Naive thymus-derived CD4-positive, alpha-beta T cell (primary cell): ENCODE measurements at places on chromosomes 7 and 10.

GRCh38 chr7:27647046-27647445, 15.6 kb downstream of the HIBADH start:
- no peak overlapping the region for H3K27ac ChIP-seq
- H3K4me1 ChIP-seq = no peaks in the 10 kb centered on the region
- no peaks in the 10 kb centered on the region for H3K27me3 ChIP-seq
- no peak overlapping the region for H3K4me3 ChIP-seq

DNA sequence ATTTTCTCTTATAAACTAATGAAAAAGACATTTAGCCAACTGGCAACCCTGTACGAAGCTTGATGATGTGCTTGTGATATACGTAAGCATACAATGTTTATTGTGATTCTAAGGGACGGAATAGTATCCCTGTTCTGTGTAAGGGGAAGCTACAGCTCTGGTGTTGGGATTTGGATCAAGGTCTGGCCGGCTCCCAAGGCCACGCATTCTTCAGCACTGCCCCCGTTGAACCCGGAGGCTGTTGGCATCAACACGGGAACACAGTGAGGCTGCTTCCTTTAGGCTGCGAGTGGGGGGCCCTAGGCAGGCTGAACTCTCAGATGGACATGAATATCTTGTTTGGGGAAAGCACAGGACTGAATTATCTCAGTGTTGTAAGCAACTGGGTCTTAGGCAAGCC, 180.6 kb downstream of the CAMK1D start:
- no peak overlapping the region for H3K27ac ChIP-seq
- no peaks in the 10 kb centered on the region for H3K27me3 ChIP-seq
- no peaks in the 10 kb centered on the region for H3K36me3 ChIP-seq

- no peaks in the 10 kb centered on the region for H3K4me1 ChIP-seq
- H3K4me3 ChIP-seq = no peak overlapping the region
- H3K36me3 ChIP-seq = no peaks in the 10 kb centered on the region
Observed at GRCh38 chr7:109996411-109996810, 1094.5 kb upstream of the LRRN3 start.

DNA sequence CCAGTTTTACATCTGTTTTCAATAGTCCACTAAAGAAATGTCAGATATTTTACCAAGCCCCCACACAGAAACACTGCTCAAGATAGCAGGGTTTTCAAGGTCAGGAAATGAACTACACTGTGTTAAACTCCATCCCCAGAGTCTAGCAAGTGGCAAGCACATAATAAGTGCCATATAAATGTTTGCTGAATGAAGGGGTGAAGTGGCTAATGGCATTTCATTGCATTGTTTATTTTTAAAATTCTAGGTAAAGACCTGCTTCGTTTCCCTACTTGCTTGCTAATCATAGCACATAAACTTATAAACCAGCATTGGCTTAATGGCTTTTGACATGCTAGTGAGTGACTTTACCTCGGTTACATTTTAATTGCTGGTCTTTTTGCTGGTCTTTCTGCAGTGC, 322.6 kb downstream of the GRID1 start:
- peaks cover 11% of the 10 kb centered on the region for H3K4me1 ChIP-seq
- no peaks in the 10 kb centered on the region for H3K36me3 ChIP-seq
- H3K27ac ChIP-seq = no peak overlapping the region
- no peak overlapping the region for H3K4me3 ChIP-seq
